Vagina (tissue), 2 donors: ENCODE measurements at places on chromosomes 12 and 14. TPM values are rescaled to one million over a fixed set of nuclear protein-coding genes. Genes with fewer than 3 reads are reported as not detected.

Gene TMPRSS12
- total RNA-seq = not detected

Gene PTHLH
- 7.9 TPM for total RNA-seq

Gene PTGER2
- 10.3 TPM for total RNA-seq

Gene CHURC1
- 57.9 TPM for total RNA-seq

Gene PROX2
- total RNA-seq = not detected

Gene SERPINA5
- 3.7 TPM for total RNA-seq

Gene SAMD15
- total RNA-seq = not detected

Gene CLEC4E
- total RNA-seq = not detected

Gene CLEC14A
- total RNA-seq = 33.1 TPM

Gene BCL2L14
- not detected for total RNA-seq
